ENCODE measurements at places on chromosomes 4 and X.

GRCh38 chrX:114332766-114333165 is 251.1 kb upstream of the HTR2C start:
- DNase-seq, result no peak

- no peak for DNase-seq
These were observed 71.3 kb downstream of the PRPS1 start for GRCh38 chrX:107699616-107700015.

DNA sequence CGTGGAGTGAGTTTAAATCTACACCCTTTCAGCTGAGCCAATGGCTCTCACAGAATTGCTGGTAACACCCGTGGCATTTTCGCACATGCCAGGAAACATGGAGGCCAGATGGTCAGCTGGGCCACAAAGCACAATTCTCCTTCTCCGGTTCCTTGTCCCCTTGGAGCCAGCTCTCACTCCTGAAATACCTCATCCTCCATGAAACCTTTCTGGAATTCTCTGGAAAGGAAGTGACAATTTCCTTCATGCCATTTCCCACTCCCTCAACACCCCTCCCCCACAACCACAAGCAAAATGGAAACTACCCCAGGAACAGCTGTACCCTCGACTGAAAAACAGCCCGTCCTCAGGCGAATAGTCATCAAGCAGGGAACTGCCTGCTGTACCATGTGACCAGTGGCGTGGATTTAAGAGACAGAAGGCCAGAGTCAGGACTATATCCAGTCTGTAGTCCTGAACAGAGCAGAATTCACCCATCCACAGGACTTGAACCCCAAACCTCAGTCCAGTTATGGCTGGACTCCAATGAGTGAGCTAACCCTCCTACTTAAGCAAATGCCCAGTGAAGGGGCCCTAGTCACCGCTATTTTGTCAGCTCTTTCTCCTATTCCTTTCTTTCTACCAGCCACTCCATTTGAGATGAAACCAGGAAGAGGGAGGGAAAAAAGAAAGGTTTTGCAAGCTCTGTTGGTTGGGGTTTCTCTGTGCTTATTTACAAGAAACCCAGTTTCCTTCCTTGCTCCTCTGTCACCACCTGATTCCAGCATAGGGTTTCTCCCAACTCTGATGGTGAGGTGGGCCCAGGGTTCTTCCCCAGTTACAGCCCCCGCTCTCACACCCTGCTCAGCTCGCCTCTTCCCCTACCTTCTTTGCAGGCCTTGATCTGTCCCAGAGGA is 24.5 kb downstream of the ELF4 start:
- DNase-seq, result no peak

DNA sequence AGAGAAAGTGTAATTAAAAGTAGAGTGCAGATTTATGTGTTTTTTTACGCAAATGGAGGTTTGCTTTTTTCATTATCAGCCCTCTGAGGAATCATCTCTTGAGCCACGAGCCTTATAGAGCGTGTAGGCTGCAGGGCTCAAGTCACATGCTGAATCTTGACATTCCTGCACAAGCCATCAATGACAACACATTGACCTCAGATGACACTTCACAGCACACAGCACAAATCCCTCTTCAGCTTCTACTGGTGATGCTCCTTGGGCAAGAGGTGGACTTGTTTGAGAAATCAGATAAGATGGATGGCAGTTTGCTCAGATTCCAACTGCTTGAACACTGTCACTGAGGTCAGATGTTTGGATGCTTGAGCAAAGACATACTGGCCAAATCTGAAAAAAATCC is 250.6 kb downstream of the SNCA start:
- DNase-seq, result no peak

GRCh38 chr4:138222046-138222445 is 20.1 kb downstream of the SLC7A11 start:
- no peak for DNase-seq

- no peak for DNase-seq
These were observed 112.0 kb upstream of the NDP start for GRCh38 chrX:44085209-44085608.

GRCh38 chrX:27706526-27706925 is 101.3 kb upstream of the MAGEB10 start:
- no peak for DNase-seq

Measured in DMS 273 treated with DMSO at 0.1 percent for 48 hours (cell line).